ENCODE measurements at places on chromosomes 2 and 18.

DNA sequence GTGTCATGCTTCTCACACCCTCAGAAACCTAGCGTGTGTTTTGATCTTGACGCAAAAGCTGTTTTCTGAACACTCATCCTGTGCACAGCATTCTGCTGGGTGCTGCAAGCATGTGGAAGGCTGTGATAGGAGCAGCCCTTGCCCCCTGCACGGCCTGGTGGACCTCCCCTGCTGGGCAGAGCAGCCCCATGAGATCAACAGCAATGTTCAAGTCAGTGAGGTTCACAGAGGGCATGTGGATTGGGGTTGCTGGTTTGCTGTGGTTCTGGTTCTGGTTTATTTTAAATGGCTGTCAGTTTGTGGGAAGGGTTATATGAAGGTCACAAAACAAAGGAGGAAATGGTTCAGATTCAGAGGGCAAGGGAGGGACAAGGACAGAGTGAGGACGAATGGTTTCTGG is 71.3 kb downstream of the SOWAHC start:
- no peak for DNase-seq

- DNase-seq = no peak
Measured at GRCh38 chr2:208354964-208355381, 51.6 kb upstream of the PTH2R start.

DNA sequence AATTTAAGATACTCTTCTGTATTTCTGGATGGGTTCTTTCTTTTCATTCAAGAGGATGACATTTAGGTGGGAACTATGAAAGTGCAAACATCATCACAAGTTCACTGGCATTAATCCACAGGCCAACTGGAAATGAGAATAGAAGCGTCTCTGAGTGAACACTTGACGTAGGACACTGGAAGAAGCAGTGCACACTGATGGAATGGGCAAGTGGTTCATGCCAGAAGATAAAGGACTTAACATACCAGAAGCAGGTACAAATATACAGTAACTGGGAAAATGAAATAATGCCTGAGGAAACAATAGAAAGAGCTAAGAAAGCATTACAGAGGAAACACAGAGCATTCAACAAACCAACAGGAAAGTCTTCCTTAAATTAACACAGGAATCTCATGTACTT is 120.9 kb upstream of the CCDC195 start:
- DNase-seq = no peak

DNA sequence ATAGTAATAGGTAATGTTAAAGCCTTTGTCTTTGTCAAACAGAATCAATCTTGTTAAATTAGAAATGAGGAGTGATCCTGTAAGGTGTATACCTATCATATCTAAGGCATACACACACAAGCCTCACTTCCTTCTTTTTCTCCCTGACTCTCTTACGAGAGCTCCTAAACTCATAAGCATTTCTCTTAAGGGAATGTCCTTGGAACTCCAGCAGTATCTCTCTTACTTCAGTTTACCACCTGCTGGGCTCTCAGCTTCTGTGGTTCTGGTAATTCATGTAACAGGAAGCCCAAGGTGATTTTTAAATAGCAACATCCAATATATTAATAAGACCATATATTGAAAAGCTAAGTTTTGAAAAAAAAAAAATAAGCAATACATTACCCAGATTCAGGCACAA is 85.9 kb downstream of the UBE2E3 start:
- no peak for DNase-seq

DNA sequence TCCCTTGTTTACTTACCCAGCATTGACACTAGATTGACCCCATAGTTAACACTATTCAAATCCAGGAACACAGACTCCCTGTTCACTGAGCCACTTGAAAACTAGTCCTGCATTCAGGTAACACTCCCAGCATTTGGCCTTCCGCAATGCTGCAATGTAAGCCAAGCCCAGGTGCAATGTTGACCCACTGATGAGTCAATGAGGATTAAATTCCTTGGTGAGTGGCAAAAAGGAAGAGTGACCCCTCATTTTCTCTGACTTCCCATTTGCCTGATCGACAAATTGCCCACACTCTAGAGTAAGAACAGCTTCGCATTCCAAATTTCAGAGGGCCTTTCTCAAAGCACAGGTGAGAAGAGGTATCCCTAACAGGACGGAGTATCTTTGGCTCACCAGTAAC is 251.9 kb downstream of the FBXO15 start:
- DNase-seq = no peak

- no peak for DNase-seq
Measured at GRCh38 chr18:79069717-79070151, 540 bp downstream of the ATP9B start.

DNA sequence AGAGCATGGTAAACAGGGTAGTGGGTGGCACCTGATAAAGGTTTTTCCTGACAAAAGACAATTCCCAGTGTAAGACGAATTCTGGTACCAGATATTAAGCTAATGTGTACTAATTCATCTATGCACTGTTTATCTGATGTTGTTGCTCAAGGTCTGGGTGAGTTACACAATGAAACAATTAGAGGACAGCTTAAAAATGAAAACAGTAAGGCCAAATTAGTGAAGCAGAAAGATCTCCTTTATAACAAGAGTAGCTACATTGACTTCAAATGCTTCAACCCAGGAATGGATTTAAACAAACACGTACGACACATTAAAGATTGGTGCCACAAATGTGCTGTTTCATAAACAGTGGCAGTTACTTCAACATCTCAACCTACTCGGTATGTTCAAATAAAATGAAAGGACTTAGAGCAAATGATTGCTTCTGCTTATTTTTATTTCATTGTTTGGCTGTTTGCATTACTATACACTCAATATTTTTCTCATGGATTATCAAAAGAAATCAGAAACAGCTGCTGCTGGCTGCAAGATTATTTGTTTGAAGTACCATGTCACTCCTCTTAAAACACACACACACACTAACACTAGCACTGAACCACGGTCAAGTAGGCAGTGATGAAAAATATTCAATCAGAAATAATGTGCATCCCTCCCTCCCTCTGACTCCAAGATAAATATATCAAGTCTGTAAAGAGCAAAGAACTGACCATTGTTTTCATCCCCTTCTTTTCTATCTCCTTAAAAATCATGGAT is 94.4 kb upstream of the RND3 start:
- no peak for DNase-seq

DNA sequence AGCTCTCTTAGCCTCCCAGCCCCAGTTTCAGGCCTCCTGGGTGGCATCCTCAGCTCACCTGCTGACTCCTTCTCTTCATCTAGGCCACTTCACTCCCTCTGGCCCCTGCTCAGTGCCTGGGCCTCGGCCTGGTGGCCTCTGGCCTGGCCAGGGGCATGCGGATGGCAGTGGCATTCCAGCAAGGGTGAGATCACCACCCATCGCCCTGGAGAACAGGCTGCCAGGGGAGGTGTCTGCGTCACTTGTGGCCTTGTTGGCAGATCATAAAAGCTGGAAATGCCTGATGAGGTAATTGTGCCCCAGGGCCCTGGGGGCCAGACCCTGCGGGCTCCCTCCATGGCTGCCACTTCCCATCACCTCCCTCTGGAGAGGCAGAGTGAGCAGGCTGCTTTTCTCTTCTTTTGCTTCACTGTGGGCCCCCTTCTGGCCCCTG is 72.5 kb upstream of the SMAD2 start:
- no peak for DNase-seq
